Ovary (tissue), 10 donors: ENCODE measurements at places on chromosomes 5 and 9.

- DNase-seq = no peak
Measured at GRCh38 chr9:110809038-110809595, 140.5 kb downstream of the MUSK start.

DNA sequence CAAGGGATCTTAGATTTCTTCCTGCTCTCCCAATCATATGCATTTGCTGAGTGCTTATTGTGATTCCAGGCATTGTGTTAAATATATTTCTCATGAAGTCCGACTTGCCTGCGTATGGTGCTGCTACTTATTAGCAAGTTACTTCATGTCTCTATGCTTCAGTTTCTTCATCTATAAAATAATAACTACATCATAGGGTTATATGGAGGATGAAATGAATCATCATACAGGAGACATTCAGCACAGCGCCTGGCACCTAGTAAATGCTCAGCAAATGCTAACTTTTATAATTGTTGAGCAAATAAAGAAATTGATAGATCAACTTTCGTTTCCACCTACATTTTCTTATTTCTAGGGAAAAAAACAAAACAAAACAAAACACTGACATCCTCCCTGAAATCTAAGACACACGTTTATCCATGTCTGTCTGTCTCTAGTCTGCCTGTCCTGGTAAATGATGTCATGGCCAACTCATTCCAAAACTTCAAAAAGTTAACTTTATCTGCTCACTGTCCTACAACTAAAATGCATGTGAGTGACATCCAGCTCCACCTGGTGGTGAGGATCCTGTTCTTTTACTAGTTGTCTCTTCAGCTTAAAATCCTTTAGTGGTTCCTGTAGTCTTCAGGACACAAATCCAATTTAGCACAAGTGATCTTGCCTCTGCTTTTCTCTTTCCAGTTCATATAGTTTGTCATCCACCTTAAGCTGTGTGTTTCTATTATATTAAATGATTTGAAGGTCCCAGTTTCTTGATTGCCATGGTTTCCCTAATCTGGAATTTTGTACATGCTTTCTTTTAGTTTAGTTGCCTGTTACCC, 27.7 kb downstream of the PPP3R2 start:
- no peak for DNase-seq

- DNase-seq = no peak
Measured at GRCh38 chr5:62578540-62578939, at the start of gene LRRC70. LRRC70 (plus strand) TSS chr5:62578819; CDS start chr5:62579439, 620 bp downstream.

DNA sequence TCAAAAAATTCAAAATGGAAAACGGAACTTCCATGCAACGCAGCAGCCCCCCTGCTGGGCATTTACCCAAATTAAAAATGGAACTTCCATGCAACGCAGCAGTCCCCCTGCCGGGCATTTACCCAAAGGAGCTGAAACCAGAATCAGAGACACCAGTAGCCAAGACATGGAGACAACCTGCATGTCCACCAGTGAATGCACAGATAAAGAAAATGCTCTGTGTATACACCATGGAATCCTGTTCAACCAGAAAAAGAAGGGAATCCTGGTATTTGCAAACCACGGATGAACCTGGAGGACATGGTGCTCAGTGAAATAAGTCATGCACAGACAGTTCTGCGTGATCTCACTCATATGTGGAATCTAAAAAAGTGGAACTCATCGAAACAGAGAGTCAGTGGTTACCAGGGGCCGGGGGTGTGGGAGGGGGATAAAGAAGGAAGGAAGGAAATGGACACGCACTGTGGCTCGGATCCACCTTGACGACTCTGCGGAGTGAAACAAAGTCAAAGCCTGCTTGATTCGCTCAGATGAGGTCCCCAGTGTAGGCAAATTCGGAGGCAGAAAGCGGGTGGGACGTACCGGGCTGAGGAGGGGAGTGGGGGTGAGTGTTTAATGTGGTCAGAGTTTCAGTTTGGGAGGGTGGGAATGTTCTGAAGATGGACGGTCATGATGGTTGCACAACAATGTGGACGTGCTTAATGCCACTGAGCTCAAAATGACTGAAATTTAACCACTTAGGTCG, 40.2 kb upstream of the EXOC3 start:
- no peak for DNase-seq

DNA sequence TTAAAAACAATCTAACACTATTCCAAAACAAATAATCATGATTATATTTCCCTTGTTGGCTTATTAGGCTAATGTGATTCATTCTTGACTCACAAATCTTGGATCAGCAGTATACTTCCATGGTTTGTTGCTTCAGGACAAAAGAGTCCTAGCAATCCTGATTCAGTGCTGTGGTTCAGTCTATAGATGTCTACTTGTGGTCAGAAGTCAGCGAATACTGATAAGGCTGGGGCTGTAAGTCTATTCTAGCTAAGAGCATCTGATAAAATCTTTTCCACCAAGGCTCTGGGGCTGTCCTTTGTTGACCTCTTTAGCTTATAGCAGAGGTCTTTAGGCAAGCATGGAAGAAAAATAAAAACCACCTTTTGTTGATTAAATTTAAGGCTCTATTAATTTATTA, 4.4 kb upstream of the SMIM3 start:
- no peak for DNase-seq

GRCh38 chr5:58394339-58394738, 65.5 kb downstream of the PLK2 start:
- DNase-seq = no peak

DNA sequence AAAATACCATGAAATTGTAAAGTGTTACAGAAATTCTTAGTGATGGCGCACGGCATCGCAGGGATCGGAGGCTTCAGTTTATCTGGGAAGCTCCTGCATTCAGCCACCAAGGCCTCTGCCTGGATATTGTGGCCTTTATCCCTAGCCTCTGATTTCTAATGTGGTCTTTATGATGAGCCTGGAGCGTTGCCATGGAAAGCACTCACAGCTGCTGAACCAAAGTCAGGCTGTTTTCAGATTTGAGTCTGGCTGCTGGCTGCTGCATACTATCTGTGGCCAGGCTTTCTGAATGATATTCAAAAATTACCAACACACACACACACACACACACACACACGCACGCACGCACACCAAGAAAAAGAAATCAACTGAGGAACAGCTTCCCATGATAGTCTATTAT, 101.1 kb upstream of the ZNF366 start:
- no peak for DNase-seq

GRCh38 chr5:178359738-178360137, 127.1 kb upstream of the PHYKPL start:
- no peak for DNase-seq

DNA sequence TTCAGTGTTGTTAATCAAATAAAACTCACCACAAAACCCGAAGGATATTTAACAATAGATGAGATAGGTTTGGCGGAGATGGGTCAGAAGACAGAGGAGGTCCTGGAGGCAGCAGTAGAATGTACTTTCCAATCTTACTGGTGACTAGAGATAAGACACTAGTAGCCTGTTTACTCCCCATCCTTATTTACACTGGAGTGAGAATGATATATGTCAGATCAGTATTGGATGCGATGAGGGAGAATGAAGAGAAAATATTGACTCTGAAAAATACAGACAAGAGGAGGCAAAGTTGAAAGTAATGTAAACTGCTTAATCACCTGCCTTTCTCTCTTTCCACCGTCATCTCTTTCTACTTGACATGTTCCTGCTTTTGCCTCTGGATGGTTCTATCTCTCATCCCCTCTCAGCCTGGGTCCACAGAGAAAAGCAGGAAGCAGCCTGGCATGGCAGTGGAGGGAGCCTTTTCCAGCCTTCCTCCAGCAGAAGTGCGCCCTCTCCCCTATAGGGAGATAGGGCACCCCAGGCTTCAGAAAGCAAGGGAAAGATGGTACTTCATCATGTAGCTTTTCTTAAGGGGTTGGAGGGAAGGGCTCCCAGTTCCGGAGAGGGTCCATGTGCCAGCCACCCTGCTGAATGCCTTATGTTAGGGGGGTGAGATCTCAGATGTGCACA, 11.1 kb downstream of the PALM2AKAP2 start:
- no peak for DNase-seq

- no peak for DNase-seq
Measured at GRCh38 chr9:114370251-114370967, 17.4 kb downstream of the AKNA start.

DNA sequence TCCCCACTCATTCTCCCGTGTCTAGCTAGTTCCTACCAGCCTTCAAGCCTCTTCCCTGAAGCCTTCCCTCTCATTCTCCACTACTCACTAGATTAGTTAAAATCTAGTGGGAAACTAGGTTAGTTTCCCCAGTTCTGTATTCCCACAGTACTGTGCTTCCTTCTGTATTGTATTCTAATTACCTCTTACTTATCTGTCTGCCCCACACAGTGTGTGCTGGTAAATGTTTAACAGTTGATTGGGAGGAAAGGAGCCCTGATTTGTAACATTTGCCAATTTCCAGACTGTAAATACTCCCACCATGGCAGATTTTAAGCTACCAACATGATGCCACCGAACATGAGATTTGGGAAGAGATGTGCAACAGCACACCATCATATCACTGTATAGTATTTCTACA, 8.3 kb downstream of the KLHL3 start:
- DNase-seq = no peak

DNA sequence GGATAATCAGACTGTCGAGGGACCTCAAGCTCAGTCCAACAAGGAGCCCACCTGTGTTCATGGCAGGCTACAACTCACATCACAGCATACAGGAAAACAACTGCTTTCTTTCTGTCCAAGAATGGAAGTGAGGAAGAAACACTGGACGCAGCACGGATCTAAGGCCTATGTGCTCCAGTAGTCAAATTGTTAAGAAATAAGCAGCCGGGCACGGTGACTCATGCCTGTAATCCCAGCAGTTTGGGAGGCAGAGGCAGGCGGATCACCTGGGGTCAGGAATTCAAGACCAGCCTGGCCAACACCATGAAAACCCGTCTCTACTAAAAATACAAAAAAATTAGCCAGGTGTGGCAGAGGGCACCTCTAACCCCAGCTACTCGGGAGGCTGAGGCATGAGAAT, 427.8 kb downstream of the BNC2 start:
- DNase-seq = peak; percentile 47
